ENCODE measurements at places on chromosomes 4 and X.

- DNase-seq = no peak
These were observed 60.5 kb upstream of the C1GALT1C1 start for GRCh38 chrX:120690344-120690743.

DNA sequence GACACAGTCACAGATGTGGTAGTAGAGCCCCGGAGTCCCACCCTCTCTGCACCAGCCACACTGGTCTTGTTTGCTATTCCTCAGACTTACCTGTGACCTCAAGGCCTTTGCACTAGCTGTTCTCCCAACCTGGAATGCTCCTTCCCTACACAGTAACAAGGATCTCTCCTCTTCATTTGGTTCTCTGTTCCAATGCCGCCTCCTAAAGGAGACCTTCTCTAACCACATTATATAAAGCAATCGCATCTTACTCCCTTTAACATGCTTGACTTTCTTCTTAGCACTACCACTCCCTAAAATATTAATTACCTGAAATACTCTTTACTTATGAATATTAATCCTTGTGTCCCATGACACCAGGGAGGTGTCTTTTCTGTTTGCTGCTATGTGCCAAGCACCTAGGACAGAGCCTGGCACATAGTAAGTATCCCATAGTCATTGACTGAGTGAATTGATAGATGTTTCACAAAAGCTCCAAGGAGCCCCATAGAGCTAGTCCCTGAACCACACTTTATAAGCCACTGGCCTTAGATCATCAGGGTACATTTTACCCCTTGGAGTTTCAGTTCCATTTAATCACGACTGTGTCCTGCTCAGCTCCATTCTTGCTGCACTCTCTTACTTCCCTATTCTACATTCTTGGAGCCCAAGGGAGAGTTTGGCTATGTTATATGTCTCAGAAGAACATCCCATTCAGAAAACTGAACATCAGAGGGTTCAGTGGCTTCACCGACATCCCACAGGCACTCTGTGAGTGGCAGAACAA, 312.7 kb downstream of the RAB28 start:
- no peak for DNase-seq

- no peak for DNase-seq
These were observed 62.3 kb downstream of the STAG2 start for GRCh38 chrX:124023838-124024238.

- no peak for DNase-seq
These were observed at the start of gene ADH6 for GRCh38 chr4:99219072-99219471. Gene ADH6, minus strand, starts transcription at chr4:99219246. Its CDS starts 94 bp downstream, at chr4:99219152.

GRCh38 chr4:144787365-144788258, 141.7 kb downstream of the HHIP start:
- no peak for DNase-seq
